ENCODE measurements at places on chromosomes 3 and 15. TPM values are rescaled to one million over a fixed set of nuclear protein-coding genes. Genes with fewer than 3 reads are reported as not detected.

The NEK11 gene
- total RNA-seq = 3.8 TPM

The NEIL1 gene
- 42.1 TPM for total RNA-seq

The CA12 gene
- 6.7 TPM for total RNA-seq

The CASR gene
- 0.20 TPM for total RNA-seq

The IGSF10 gene
- total RNA-seq = 32.4 TPM

The HGD gene
- total RNA-seq = 3.2 TPM

The CD96 gene
- total RNA-seq = 9.5 TPM

The INSYN1 gene
- total RNA-seq = 6.2 TPM

The GATM gene
- total RNA-seq = 7.2 TPM

The SOX14 gene
- not detected for total RNA-seq

The IQCB1 gene
- 14.5 TPM for total RNA-seq

The PSTPIP1 gene
- total RNA-seq = 16.0 TPM

The FEZF2 gene
- not detected for total RNA-seq

The MLH1 gene
- total RNA-seq = 31.3 TPM

The CCR9 gene
- not detected for total RNA-seq

The HESX1 gene
- 1.2 TPM for total RNA-seq

All from upper lobe of right lung (tissue), 1 donor.